AML-193 (cell line): ENCODE measurements at places on chromosomes 2 and 18.

- no peak for DNase-seq
These were observed 53.9 kb upstream of the NRP2 start for GRCh38 chr2:205628422-205628821.

- DNase-seq = no peak
These were observed 83.1 kb downstream of the LYPD6 start for GRCh38 chr2:149413487-149413886.

GRCh38 chr2:216354306-216354705 lies 18.0 kb downstream of the MARCHF4 start:
- DNase-seq = no peak

DNA sequence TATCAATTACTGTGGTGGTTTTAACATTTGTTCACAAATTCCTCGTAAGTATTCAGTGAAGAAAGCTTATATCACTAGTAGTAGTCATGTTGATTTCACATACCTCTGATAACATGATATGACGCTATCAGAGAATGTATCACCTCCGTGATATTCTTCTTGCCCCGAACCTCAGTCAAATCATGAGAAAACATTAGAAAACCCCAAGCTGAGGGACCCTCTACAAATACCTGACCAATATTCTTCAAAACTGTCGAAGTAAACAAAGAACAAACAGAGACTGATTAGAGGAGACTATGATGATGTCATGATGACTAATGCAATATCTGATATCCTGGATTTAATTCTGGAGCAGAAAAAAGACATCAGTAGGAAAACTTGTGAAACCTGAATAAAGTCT lies 85.6 kb upstream of the SPOPL start:
- DNase-seq = no peak

GRCh38 chr2:127531221-127531648 lies 4.2 kb upstream of the MYO7B start:
- no peak for DNase-seq

DNA sequence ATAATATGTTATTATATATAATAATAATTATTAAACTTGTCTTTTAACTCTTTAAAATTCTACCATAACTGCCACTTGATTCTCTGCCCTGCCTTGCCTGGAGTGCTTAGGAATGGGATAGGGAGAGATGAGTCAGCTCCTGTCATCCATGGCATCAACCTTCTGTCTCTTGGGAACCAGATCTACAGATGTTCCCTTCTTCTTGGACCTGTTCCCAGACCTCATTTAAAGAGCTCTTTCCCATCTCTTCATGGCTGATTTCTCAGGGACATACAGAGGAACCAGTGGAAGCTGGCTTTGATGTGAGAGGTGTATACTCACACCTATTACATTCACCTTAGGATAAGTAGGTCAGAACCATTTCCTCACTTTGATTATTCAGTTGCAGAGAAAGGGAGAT lies 155.3 kb upstream of the MYO3B start:
- DNase-seq = no peak

GRCh38 chr2:129008881-129009554 lies 690.4 kb upstream of the HS6ST1 start:
- DNase-seq = no peak

GRCh38 chr18:54117853-54118773 lies 106.4 kb downstream of the MBD2 start:
- no peak for DNase-seq

DNA sequence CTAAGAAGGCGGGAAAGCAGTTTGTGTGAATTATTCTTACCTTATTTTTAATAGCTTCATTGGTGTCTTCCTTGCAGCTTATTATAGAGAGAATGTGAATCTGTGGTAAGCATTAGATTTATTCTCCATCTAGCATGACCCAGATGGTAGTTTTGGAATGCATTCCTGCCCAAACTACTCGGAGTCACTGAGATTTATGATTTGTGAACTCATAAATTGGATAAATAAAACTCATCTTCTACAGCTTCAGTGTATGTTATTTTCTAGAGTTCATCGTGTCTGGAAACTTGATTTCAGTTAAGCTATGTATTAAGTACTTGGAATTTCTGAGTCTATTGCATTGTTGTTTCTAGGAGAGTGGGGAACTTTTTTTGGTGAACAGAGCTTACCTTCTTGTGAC lies 170.5 kb downstream of the FAM210A start:
- no peak for DNase-seq

- DNase-seq = no peak
These were observed 12.9 kb downstream of the FZD7 start for GRCh38 chr2:202046572-202046971.

- no peak for DNase-seq
These were observed 96.4 kb downstream of the ITGB1BP1 start for GRCh38 chr2:9326975-9327374.

DNA sequence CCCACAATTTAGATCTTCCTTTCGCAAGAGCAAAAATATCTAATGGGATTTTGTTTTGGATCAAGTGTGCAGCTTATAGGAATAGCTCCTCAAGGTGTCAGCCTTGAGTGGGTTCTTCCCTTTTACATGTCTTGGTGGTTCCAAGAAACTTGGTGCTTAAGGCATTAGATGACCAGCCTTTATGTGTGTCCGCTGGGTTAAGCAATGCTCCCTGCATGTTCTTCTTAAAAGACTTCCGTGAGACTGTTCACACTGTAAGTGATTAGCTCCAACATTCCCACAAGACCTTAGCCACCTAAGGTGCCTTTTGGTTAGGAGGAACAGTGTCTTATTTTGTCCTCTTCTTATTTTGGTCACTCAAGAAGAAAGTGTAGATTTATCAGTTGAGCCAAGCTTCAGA lies 44.3 kb upstream of the GPR39 start:
- no peak for DNase-seq

- DNase-seq = no peak
These were observed 193.7 kb downstream of the GCA start for GRCh38 chr2:162537651-162538050.

DNA sequence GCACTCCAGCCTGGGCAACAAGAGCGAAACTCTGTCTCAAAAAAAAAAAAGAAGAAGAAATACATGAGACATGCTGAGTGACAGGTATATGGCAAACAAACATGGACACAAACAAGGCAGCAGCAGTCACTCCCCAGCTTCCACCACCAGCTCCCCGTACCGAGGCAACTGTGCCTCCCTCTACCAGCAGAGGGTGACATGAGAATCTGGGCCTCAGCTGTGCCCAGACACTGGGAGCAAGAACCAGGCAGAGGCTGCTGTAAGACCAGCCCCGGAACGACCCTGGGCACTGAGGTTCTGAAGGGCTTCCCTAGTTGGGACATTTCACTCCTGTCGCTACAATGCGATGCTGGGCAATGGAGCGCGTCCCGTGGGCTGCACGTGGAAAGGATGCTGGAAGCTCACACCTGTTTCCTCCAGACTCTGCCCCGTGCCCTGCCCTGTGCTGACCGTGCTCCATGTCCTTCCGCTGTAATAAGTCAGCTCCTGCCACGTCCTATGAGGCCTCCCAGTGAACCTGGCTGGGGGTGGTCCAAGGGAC lies 37.1 kb downstream of the BOK start:
- no peak for DNase-seq

- DNase-seq = no peak
These were observed 88.9 kb upstream of the SERPINE2 start for GRCh38 chr2:224127871-224128501.
